Stimulated activated CD4-positive, alpha-beta T cell treated with anti-CD3 and anti-CD28 coated beads, Interleukin-15, amount 100 ng/mL, for 24 hours (primary cell): ENCODE measurements at places on chromosomes 4 and X.

- no peak for DNase-seq
Observed at GRCh38 chr4:107897823-107898222, 33.5 kb upstream of the CYP2U1 start.

- peak; percentile 28 for DNase-seq
Observed at GRCh38 chrX:39262641-39263040, 461.4 kb downstream of the MID1IP1 start.

DNA sequence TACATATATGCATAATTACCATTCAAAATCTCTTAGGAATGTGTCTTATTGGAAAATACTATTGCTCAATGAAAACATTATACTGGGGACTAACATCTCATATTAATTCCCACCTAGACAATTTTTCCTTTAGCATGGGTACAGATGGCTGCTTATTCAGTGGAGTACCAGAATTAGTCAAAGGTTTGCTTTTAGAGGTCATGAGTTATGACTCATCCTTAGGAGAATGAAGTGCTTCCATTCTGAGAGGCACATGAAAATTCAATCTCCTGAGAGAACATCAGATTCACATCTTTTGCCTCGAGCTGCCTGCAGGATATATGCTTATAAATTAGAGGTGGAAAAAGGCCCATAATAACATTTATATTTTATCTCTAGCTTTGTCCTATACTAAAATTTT lies 378.0 kb upstream of the DMD start:
- no peak for DNase-seq

GRCh38 chrX:130136961-130137360 lies 26.7 kb upstream of the ELF4 start:
- DNase-seq, result no peak

DNA sequence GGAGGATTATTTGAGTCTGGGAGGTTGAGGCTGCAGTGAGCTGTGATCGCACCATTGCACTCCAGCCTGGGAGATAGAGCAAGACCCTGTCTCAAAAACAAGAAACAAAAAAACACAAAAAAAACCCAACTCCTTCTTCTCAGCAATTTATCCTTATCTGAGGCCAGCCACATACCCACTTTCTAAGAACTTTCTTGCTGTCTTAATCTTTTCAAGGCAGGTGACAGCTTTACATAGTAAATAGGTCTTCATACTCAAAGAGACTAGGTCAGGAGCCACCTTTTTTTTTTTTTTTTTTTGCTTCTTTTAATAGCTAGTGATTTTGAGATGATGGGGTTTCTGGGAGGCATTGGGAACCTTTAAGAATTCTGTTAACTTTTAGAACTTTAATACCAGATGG lies 26.1 kb upstream of the ZCCHC13 start:
- no peak for DNase-seq

DNA sequence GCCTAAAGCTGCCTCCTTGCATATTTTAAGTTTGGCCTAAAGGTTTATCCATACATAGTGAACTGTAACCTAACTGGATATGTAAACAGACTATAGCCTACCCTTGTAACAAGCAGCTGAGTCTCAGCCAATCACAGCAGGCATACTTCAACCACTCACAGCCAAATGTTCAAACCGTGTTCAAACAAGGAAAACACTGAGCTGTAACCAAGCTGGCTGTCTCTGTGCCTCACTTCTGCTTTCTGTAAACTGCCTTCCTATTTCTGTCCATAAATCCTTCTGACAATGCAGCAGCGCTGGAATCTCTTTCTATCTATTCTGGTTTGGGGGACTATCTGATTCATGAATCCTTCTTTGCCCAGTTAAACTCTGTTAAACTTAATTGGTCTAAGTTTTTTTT lies 16.4 kb downstream of the DSPP start:
- DNase-seq, result no peak

DNA sequence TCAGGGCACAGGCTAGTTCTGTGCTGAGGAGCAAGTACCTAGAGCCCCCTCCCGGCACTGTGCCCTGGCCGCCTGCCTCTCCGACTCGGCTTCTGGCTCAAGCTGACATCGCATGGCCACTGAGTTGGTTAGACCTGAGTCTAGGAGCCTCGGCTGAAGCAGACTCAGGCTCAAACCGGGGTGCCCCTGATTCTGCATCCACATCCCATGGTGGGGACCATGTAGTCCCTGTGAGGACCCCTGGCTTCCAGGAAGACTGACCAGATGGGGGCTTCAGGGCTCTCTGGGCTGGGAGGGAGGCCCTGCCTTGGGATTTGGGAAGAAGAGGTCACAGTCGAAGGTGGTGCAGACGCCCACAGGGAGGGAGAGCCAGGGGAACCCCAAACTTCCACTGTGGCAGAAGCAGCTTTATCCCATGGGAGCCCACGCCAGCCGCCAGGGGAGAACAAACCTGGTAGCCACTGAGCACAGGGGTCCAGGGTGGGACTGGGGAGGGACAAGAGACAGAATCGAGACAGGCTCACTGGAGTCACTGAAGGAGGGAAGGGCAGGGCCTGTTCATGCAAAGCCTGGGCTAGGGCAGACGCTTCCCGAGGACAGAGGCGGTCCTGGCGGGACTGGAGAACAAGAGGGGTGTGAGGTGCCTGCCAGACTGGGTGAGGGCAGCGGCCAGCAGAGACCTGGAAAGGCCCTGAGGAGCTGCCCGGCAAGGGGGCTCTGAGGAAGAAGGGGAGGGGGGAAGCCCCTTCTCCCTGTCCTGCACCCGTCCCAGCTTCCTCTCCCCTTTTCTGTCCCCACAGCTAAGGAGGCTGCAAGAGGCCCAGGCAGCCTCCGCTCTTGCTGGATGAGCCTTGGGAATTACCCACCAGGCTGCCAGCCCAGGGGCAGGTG lies 1.1 kb downstream of the PDE6B start:
- DNase-seq, result no peak

DNA sequence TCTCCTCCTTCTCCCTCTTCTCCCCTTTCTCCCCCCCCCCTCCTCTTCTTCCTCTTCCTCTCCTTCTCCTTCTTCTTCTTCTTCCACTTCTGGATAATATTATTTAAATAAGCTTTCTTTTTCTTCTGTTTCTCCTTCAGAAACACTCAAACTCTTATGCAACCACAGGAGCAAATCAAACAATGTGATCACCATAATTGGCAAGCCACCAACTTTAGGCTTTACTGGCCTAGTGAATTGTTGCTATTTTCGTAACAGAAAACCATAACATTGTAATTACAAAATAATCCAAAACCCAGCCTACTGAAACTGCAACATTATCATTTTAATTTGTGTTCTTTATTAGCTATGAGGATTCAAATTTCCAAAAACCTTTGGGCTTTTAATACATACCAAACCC lies 14.3 kb downstream of the DCAF8L1 start:
- DNase-seq, result no peak

DNA sequence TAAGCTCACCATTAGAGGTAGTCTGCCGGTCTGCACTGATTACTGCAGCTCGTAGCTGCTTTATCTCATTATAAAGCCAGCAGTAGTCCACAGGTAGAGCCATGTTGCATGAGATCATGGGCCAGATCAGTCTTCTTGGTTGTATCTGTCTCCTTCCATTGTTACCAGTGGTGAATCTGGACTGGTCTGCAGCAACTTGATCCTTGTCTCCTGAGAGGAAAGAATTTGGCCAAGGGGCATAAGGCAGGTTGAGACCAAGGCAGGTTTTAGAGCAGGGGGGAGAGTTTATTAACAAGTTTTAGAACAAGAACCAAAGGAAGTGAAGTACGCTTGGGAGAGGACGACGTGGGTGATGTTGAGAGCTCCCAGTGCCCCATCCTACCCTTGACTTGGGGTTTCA lies 228.5 kb downstream of the STIM2 start:
- DNase-seq, result no peak
